ENCODE measurements at places on chromosomes 12 and 14.

GRCh38 chr14:75147423-75148071 lies 20.7 kb upstream of the NEK9 start:
- DNase-seq, result no peak

DNA sequence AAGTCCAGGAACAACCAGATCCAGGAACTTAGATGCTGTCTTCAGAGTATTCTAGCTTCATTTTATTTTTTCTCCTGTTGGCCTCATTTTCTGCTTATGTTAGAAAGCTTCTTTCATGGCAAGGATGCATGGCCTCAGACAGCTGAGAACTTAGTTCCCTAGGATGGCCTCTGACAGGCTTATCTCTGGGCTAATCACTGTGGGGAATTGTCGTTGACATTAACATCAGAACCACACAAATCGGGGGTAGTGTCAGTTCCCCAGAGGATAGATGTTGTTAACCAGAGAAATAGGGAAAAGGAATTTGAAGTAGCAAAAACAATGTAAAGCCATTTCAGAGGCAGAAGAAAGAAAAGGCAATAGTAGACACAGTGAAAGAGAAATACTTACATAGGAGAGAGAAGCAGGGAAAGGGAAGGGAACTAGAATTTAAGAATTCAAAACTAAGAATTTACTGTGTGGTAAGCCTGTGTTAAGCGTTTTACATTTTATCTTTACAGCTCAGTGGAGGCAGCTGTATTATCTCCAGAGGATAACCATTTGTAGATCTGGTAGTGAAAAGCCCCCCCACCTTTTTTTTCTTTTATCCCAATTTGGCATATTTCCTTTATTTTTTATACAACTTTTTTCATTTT lies 21.8 kb downstream of the FUT8 start:
- peak; percentile 26 for DNase-seq

DNA sequence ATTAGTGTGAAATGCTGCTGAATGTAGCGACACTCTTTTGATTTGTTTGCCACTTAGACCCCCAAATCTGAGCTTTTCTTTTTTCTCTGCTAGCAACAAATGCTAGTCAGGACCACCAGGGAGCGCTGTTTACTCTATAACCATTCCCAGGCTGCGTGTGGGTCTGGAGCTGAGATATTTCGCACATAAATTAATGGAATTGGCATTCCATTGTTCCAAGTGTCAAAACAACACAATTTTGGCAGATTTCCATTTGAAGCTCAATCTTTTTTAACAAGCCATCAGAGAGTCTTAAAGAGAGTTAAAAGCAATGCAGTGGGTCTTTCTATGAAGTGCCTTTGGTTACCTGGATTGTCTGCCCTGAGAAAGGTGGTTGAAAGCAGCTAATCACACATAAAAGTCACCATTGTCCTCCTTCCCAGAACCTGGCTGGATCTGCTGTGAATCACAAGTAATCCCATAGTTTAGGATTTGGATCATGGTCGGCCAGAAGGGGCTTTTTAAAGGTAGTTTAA lies 7.4 kb upstream of the TMEM132C start:
- no peak for DNase-seq

DNA sequence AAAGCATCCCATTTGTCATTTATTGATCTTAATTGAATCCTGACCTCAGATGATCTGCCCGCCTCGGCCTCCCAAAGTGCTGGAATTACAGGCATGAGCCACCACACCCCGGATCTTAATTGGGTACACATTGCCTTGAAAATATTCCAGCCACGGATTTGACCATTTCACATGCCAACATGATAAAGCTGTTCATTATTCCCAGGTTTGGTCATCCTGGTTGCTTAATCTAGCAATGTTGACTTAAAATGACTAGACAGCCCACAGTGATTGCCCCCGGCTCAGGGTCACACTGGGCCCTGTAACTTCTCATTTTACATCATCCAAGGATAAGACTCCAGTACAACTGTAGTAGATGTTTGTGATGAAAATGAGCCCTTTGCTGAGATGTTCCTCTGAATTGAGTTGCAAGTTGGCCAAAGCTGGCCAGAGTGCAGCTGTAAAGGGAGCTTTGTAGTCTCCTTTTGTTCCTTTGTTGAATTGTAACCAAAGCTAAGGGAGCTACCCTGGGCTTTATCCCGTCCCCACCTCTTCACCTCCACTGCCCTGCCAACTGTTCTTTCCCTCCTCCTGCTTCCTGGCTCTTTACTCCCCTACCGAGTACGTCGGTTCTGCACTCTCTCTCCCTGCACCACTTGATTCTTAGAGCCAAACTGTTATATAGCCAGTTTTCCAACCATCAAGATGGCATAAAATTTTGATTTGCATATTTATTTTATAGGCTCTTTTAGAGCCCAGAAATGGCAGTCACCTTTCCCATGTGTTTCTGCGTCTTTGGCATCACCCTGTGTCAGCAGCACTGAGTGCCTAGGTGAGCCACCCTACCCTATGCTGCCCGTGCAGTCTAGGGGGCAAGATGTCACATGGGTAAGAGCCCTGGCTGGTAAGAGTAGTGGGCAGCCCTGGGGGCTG lies 141.3 kb upstream of the HIF1A start:
- no peak for DNase-seq

All from HAP-1 (cell line).